ENCODE measurements at places on chromosomes 4 and X.

DNA sequence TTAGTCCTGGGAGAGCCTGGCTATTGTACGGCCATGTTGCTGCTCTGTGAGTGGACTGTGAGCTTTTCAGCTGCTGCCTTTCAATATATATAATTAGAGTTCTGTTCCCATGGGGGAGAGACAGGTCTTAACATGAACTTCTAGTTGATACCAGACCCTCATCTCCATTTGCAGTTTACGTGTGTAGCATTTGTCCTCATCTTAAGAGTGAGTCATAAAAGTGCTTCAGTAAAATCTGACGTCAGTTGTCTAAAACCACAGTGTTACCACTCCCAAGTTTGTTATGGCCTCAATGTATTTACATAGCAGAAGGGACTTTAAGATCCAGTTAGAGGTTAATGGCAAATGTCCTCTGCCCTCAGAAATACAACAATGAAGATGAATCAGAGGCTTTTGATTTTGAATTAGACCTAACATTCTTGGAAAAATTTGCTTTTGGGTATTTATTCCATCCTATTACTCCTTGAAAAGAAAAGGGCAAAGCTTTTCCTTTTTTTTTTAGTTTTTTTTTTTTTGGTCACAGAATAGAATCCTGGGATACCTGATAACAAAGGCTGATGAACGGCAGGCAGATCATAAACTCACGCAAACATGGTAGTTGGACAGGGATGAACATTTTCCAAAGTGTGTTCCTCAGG is 38.6 kb downstream of the PHOX2B start:
- DNase-seq, result no peak

GRCh38 chr4:70559211-70559830 is 32.7 kb upstream of the AMBN start:
- DNase-seq, result peak; percentile 44

DNA sequence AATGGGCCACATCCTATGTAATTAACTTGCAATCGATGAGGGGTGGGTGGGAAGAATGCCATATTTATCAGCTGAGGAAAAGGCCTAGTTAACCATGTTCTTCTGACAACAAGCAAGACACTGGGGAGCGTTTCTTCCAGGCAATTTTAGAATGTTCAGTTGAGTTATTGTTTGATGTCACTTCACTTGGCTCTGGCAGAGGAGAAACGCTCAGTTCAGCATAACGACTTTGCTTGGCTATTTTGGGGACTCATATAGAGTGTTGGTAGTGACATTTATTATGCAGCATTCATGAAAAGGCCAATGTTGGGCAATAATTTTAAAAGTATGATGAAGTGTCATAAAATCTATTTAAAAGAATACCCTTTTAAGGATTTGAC is 648 bp downstream of the SYNPO2 start:
- DNase-seq, result no peak

DNA sequence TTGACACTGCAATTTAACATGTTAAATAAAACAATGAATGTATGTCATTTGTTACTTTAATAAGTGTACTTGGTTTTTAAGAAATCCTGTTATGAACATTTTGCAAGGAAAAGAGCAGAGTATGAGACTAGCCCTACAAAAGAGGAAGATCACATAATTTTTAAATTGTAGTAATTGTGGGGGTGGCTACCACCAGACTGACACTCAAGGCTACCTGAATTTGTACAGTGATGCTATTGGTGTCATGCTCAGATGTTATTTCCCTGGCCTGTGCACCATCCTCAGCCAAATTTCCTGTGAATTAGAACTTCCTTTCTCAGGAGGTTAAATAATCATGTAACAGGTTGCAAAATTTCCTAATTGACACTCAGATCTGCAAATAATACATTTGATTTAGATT is 157.5 kb downstream of the BANK1 start:
- no peak for DNase-seq

GRCh38 chrX:96474029-96474740 is 210.5 kb upstream of the DIAPH2 start:
- DNase-seq, result no peak

GRCh38 chr4:112923516-112923915 is 125.9 kb upstream of the ANK2 start:
- no peak for DNase-seq

DNA sequence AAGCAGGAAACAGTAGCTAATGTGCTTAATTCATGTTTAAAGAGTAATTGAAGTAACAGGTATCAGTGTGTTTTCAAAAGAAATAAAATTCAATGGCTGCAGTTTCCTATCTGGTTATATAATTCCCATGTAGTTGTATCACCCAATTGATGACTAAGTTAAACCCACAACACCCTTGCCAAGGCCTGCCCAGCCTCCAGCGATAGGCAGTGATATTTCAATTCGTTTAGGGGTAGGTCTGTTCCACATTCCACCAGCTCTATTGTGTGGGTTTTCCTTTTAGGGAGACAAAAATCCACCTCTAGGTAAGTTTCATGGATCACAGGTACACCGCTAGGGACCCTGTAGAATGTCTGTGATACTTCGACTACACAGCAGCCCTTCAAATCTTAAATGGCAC is 24.7 kb upstream of the MXRA5 start:
- DNase-seq, result no peak

DNA sequence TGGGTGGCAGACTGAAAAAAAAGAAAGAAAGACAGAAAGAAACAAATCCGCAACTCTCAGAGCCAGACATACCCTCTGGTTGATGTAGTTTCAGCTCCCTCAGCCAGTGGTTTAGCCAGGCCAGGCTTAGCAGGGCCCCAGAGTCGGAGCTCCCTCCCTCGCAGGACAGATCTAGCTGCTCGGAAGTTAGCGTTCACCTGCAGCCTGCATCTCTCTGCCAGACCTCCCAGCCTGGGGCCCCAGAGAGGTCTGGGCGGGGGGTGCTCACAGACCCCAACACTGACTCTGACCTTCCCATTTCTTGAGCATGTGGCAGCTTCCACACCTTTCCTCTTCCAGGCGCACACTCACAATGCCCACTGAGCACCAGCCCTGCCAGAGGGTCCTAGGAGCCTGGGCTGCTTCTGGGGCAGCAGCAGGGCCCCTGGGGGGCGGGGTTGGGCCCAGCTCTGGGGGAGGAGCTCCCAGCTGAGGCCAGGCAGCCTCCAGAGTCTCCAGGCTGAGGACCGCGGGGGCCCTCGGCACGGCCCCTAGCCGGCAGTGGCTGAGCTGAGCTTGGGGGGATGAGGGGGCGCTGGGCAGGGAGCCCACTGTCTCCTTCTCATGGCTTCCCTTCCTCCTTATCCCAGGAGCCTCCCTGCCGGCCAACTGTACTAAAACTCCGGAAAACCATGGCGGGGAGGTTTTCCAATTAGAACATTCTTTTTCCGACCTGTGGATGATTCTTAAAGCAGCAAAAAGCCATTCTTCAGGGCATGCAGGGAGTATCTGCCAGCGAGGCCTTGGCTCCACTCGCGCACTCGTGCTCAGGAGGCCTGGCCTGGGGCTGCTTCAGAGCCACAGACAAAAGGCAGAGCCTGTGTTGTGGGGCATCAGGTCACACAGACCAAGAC is 4.6 kb upstream of the ZNF185 start:
- DNase-seq, result no peak

DNA sequence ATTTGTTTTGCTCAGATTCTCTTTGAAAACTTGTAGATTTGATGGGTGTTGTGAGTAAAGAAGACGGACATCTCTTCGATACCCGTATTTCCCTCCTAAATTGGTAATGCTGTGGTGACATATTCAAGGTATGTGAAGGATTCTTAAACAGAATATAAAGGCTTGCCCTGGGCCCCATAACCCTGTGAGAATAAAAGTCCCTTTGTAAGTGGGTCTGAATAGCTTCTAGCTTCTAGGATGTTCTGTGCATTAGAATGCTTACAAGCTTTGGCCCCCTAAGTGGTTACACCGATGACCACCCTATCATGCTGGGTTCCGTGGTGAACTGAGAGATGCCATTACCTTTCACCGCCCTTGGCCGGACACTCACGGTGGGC is 574 bp upstream of the MOB1B start:
- no peak for DNase-seq

DNA sequence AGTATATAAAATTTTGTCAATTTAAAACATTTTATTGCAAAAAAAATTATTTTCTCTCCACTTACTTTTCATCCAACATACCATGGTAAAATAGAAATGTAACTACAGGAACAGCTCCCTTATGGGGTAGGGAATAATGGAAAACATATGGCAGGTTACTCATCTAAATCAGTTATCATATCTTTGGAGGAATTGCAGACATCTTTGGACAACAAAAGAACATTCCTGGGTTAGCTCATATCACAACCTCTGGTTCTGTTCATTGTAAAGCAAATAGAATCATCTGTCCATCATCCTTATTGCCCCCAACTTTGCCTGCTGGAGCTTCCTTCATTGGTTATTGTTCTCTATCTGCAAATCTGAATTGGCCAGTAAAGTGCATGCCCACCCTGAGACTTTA is 387.5 kb upstream of the GRID2 start:
- DNase-seq, result no peak

Measured in renal cortex interstitium (tissue), 15 donors.